ENCODE measurements at places on chromosomes 4 and X.

- no peak for DNase-seq
Observed at GRCh38 chrX:48045410-48046311, 25.8 kb downstream of the ZNF630 start.

DNA sequence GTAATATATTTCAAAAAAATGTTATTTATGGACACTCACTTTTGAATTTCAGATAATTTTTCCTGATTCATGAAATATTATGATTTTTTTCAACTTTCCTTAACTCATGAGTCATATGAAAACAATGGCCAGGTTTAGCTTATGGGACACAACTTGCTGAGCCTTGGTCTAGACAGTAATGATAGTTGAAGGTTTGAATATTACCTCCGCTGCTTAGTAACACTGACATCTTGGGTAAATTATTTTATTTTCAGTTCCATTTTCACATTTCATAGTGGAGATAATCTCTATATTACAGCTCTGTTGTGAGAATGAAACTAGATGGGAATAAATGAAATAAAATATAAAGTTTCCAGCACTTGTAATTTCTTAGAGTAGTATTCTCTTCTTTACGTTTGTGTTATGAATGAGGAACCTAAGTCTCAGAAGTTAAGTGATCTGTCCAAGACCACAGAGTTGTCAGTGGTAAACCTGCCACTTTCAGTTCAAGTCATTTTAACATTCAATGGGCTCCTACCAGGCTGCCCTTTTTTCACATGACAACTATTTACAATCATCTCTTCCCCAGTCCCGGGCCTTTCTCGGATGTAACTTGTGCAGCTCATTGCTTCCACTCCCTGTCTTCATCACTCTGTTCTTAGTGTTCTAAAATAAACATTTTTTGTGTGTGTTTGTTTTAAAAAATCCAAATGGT lies 46.8 kb upstream of the GC start:
- no peak for DNase-seq

DNA sequence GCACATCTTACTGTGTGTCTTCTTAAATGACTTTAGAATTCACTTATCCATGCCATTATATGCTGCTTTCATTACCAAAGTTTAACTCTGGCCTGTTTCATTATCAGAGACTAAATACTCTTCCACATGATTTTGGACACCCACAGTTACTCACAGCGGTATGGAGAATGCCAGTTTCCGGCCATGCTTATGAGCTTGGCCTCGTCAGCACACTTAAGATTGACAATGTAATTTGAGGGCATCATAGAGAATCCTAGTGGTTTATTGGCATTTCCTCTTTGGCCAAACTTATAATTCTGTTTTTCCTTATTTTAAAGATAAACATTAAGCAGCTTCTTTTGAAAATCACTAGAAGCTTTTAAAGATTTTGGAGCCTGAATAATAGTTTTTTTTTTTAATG lies 104.5 kb downstream of the IRF2 start:
- DNase-seq = no peak

GRCh38 chr4:140070366-140070765 lies 83.6 kb downstream of the MAML3 start:
- no peak for DNase-seq

GRCh38 chrX:36035550-36035949 lies 116.0 kb downstream of the CFAP47 start:
- no peak for DNase-seq

DNA sequence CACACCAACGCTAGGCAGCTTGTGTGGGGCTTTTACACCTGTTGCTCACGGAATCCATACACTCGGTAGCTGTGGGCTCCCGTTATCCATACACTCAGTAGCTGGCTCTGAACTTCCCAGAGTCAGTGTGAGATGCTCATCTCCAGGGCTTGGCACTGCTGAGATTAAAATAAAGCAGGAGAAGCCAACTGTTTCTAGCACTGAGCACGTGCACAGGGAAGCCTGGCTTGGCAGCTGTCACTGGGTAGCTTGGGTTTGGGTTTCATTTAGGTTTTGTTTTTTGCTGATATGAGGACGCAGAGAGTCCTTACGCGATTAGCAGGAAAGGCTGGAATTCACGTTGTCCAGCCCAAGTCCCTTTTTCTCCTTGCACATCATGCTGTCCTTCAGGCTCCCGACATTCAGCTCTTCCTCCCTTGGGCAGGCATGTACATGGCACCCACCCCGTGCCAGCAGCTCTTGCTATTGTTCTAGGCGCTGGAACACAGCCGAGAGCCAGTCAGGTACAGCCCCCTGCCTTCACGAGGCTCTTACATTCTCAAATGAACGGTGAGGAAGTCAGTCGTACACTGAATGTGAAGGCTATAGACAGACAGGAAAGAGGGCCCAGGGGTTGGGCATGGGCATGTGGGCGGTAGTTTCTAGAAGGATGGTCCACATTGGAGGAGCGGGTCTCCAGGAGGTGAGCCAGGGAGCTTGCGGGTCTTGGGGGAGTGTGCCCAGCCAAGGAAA lies 25.9 kb downstream of the NSG1 start:
- DNase-seq = no peak

GRCh38 chr4:548976-549375 lies 27.1 kb downstream of the TMEM271 start:
- no peak for DNase-seq

GRCh38 chrX:28665778-28666177 lies 78.5 kb downstream of the IL1RAPL1 start:
- DNase-seq = no peak

DNA sequence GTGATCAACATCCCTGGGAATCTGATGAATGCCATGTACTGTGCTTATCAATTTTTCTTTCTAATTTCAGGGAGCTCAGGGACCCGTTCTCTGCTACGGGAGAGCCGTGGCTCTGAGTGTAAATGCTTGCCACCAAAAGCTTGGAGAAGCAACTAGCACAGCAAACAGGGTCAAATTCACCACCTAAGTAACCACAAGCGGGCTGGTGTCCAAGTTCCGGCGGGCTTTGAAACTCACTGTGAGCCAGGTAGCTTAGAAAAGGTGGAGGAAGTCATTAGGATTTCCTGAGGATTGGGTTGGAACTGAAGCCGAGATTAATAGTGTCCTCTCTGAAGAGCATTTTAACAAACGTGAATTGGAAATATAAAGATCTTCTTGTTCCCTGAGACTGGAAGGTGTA lies 87.2 kb downstream of the CLDN34 start:
- no peak for DNase-seq

DNA sequence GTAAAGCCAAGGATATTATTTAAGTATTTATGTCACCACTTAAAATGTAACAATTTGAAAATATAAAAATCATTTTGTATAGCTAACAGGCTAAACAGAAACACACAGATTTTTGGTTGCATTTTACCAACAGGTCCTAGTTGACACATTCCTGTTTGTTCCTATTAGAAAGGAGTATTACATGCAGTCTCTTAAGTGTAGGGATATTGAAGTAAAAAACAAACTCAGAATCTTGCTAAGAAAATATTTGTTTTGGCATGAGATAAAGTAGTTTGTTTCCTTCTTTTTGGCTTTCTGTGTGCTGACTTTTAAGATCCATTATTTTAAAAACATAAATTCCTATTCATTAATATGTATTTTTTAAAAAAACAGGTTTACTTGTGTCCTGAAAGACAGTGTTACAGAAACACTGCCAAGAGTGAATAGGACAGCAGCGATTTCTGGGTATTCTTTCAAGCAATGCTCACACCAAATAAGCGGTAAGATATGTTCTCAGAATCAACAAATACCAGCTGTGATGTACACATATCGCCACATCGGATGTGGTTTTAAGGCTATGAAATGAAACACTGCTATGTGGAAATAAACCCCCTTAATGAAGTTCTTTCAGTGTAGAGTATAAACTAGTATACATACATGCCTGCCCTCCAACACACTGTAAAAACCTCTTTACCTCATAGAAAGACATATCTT lies 6.9 kb downstream of the F11 start:
- DNase-seq = no peak

DNA sequence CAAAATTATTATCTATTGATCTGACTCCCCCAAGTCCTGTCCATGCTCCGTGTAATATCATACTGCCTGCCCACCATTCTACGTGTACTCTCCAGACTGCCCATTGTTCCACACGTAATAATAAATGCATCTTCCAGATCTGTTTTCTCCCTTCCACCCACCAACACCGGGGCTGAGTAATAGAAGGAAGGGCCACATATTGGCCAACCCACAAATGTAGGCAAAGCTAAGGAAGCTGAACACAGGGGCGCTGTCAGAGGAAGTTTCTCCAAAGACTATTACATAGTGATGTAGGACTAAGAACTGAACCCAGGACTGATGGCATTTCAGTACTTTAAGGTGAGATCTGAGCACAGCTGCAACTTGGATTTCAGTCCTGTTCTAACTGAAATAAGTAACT lies 135.8 kb upstream of the GUCY1A1 start:
- no peak for DNase-seq

DNA sequence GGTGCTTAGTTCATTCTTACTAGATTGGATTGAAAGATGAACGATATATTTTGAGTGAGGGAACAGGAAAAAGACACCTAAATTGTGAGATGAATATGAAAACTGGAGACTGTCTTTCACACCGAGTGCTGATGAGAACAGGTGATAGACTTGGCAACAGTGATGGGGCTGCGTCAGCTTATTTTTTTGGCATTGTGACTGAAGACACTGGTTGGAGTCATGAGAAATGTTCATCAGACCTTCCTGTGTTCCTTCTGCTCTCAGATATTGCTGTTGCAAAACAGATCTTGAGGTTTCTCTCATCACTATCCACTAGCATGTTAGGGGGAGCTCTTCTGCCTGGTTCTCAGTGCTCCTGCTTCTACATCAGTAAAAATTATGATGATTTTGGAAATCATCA lies 124.2 kb upstream of the KCNIP4 start:
- DNase-seq = no peak

DNA sequence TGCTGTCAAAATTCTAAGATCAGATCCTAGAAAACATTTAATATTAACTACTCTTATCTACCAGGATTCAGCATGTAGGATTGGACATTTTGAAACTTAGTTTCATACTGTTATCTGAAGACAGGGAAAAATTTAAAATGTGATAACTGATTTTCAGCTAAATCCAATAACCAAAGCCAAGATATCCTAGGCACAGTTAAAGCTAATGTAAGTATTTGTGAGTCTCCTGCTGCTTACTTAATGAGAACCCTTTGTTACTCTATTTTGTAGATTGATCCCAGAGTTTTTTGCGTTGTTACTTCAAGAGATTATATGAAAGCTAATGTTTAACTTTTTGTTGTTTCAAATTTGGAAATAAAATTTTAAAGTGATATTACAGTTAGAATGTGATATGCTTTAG lies 2.0 kb downstream of the CPE start:
- DNase-seq = no peak

DNA sequence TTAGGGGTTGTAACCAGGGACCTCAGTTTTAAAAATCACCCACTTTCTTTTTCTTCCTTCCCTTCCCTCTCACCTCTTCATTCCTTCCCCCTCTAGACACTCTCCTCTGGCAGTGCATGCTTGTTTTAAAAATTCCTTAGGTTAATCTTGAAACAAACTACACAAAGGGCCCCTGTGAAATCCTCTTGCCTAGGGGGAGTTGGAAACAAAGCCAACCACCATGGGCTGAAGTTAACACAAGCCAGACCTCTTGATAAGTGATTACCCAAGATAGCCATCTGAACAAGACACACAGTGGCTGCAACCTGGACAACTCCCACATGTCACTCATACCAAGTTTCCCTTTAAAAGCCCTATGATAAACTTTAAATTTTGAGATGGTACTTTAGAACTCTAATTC lies 68.9 kb downstream of the TENT5D start:
- DNase-seq = no peak

- no peak for DNase-seq
Observed at GRCh38 chr4:16438986-16439385, 212.7 kb upstream of the TAPT1 start.

DNA sequence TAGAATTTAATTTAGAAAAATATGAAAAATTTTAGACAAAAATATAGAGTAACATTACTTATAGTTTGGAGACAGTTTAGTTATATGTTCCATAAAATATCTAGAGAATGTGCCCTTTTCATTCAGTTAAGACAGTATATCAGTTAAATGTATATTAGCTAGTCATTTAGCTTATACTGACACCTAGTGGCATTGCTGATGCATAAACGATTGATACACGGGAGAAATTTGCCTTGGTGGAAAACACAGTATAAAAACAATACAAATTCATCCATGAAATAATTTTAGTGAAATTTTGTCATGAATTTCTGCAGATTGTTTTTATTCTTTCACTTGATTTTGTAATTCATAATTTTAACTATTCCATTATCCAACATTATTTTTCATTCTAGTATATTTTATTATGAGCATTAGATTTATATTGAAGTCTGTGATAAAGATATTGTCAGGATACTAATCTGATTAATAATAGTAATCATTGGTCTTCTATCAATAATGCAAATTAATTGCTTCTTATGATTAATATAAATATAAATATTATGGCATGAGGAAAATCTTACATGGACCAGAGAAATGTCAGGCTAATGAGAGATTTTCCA lies 219.0 kb downstream of the TLL1 start:
- peak; percentile 69 for DNase-seq

DNA sequence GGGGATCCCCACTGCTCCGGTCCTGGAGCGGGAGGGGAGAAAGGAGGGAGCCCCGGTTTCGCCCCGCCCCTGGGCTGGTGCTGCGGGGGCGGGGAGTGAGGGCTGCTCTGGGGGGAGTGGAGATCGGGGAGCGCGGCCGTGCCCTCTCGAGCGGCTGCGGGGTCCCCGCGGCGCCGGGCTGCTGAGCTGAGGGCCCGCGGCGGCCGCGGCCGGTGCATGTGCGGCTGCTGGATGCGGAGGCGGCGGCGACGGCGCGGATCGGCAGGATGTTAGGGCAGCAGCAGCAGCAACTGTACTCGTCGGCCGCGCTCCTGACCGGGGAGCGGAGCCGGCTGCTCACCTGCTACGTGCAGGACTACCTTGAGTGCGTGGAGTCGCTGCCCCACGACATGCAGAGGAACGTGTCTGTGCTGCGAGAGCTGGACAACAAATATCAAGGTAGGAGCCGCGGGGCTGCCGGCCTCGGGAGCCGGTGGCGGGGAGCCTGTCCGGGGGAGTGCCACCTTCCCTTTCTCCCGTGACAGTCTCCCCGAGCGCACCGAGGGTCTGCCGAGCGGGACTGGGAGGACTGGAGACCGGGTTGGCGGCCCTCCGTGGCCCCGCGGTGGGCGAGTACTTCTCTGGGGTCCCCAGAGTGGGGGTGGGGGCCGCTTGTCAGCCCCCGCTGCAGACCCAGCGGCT lies at the start of gene ING2:
Gene ING2 (plus strand): TSS at position 129 of the 681 bp plus-strand sequence. CDS start 138 bp downstream, at position 267.
- peak; percentile 91 for DNase-seq

- DNase-seq = peak; percentile 70
Observed at GRCh38 chrX:31508338-31508737, 436.5 kb upstream of the FTHL17 start.

All from pons (tissue), 1 donor.